SJCRH30 (cell line): ENCODE measurements at places on chromosomes 1 and 21.

GRCh38 chr1:29052100-29052499, 71.6 kb downstream of the TMEM200B start:
- no peak for DNase-seq

DNA sequence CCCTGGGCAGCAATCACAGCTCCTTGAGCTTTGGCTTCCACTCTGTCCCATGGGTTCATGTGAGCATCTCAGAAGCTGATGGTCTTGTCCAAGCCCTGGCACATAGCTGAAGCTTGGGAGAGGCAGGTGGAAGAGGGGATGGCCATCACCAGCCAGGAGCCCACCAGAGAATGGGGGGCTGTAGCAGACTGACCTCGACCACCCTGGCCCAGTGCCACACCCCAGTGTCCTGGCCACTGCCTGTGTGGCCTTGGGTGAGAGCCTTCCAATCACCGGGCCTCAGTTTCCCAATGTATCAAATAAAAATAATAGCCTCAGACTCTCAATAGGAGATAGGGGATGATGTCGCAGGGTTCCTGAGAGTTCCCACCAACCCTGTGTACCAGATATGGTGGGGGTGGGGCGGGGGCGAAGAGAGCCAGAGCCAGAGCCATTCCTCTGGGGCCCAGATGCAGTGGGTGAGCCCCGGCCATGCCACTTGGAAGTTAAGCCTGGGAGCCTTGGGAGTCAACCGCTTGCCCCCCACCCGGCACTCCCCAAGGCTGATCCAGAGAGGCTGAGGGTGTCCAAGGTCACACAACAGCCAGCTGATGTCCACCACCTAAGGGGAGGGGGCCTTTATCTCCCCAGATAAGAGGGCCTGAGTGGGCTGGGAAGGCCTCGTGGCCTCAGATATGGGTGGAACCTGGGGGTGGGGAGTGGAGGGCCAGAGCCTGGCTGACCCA, 9.3 kb upstream of the EDN2 start:
- DNase-seq, result no peak

GRCh38 chr21:40846587-40847411, at the start of gene DSCAM:
Gene DSCAM, minus strand, starts transcription at chr21:40847158. Its CDS starts 497 bp downstream, at chr21:40846661.
- DNase-seq, result no peak

GRCh38 chr1:227622739-227623475, 59.6 kb downstream of the ZNF678 start:
- no peak for DNase-seq

GRCh38 chr21:41166884-41167283, 1.1 kb upstream of the BACE2 start:
- DNase-seq, result no peak

DNA sequence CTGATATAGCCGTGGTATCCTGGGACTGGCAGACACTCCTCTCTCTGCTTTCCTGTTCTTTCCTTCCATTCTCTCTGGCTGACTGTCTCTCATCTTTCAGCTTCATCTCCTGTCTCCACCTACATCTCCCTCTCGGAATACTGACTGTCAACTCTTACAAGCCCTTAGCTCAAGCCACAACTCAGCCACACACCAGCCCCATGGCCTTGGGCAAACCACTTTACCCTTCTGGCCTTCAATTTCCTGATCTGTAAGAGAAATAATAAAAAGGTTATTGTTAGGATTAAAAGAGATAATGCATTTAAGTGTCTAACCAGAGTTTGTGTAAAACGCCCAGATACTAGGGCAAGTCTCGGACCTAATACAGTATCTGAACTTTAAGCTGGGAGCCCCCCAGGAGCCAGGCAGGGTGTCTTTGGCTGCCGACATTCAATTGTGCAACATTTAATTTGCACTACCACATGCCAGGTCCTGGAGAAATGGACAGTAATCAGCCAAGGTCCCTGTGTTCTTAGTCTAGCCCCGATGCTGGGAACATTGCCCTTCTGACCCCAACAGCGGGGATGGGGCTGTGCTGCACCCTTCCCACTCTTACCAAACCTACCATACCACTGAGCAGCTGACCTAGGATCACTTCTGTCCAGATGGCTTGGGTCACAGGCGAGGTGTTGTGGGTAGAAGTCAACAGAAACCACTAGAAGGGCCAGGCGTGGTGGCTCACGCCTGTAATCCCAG, 5.1 kb downstream of the ECHDC2 start:
- DNase-seq, result no peak

DNA sequence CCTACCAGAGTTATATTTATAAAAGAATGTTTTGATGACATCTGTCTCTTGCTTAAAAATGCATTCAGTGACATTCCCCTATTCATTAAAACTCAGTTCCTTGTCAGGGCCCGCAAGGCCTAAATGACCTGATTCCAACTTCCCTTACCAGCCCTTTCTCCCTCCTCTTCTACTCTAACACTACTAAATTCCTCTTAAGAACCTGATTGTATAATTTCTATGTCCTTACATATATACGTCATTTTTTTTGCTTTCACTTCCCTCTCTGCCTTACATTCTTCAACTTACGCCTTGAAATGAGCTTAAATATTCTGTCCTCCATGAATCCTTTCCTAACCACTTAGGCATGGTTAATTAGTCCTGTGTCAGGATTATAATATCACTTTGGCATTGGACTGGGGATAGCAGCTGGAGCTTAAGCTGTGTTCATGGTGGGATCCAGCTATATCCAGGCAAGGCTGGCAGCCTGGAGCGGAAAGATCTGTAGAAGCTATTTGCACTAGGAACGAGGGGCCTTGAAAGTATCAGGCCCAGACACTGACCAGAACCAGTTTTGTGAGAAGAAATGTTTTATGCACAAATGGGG, 360.2 kb upstream of the PTBP2 start:
- DNase-seq, result peak; percentile 22

DNA sequence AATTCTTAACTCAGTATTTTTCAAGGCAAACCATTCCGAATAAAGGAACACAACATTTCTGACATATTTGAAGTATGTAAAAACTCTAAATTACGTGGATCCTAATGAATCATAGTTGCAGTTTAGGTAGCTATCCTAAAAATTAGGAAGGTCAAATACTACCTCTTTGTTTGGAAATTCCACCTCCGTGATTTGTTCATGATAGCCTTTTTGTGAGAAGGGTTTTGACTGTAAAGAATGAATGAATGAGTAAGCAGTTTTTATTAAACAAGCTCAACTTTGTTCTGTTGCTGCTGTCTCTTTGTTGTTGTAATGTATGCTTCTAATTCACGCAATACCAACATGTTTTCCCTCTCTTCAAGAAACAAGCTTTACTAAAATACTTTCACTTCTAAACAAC, 840.4 kb downstream of the USP25 start:
- DNase-seq, result no peak

DNA sequence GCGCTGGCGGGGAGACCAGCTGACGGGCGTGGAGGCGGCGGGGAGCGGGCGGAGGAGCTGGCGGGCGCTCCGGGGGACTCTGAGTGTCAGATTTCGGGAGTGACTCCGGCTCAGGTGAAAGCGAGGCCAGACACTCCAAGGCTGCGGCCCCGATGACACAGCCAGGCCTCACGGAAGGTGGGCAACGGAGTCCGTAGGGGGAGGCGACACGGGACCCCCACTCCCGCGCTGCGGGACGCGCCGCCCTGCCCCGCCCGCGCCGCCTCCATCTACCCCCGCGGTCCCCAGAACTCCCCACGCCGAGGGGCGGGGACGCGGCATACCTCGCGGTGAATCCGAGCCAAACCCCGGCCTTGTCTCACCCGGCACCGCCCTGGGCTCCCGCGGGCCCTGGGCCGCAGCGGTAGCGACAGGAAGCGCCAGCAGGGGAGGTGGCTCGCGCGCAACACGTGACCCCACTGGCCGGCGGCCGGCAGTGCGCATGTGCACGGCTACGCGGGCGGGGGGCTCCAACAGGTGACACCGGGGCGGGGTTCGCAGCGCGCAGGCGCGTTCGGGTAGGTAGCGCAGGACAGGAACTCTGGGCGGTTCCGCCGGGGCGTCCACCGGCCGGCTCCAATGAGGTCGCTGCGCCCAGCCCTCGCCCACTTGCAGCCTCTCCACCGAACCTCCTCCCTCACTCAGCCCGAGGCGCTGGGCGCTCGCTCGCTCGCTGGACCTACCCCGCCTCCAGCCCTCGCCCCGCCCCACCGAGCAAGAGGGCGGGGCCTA, at the start of gene CC2D1B:
TSS of gene CC2D1B (minus strand) at position 460 of the 771 bp plus-strand sequence. CDS start 1,585 bp downstream, outside the sequence.
- peak; percentile 100 for DNase-seq

GRCh38 chr1:34743775-34744174, 11.1 kb upstream of the GJB5 start:
- no peak for DNase-seq

- DNase-seq, result peak; percentile 64
Observed at GRCh38 chr1:180262628-180263488, 32.8 kb downstream of the LHX4 start.

DNA sequence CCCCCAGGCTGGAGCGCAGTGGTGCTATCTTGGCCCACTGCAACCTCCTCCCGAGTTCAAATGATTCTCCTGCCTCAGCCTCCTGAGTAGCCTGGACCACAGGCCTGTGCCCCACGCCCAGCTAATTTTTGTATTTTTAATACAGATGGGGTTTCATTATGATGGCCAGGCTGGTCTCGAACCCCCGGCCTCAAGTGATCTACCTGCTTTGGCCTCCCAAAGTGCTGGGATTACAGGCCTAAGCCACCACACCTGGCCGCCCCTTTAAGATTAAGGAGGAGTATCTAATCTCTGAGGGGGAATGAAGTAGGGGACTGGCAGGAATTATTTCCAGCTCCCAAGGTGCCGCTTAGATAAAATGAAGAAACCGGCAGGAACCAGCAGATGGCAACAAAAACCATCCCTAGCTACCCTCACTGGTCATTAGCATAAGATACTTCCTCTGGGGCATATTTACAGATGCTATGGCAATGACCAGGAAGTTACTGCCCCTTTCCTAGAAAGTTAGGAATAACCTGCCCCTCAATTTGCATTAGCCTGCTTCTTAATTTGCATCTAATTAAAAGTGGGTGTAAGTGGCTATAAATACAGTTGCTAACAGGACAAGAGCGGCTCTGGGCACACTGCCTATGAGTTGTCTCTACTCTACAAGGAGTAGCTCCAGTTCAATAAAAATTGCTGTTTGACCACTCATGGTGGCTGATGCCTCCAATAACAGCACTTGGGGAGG, 7.1 kb upstream of the NSUN4 start:
- no peak for DNase-seq

GRCh38 chr1:202036595-202037387, 26.4 kb downstream of the ELF3 start:
- no peak for DNase-seq

GRCh38 chr1:94917251-94917650, 9.7 kb downstream of the CNN3 start:
- no peak for DNase-seq
